CD4-positive, CD25-positive, alpha-beta regulatory T cell (primary cell): ENCODE measurements at places on chromosomes 7 and 10. TPM values are rescaled to one million over a fixed set of nuclear protein-coding genes. Genes with fewer than 3 reads are reported as not detected.

EGFR gene
- not detected for total RNA-seq

PLAC9 gene
- total RNA-seq: not detected

NUTM2E gene
- not detected for total RNA-seq

DNAJC12 gene
- total RNA-seq: not detected

DNA sequence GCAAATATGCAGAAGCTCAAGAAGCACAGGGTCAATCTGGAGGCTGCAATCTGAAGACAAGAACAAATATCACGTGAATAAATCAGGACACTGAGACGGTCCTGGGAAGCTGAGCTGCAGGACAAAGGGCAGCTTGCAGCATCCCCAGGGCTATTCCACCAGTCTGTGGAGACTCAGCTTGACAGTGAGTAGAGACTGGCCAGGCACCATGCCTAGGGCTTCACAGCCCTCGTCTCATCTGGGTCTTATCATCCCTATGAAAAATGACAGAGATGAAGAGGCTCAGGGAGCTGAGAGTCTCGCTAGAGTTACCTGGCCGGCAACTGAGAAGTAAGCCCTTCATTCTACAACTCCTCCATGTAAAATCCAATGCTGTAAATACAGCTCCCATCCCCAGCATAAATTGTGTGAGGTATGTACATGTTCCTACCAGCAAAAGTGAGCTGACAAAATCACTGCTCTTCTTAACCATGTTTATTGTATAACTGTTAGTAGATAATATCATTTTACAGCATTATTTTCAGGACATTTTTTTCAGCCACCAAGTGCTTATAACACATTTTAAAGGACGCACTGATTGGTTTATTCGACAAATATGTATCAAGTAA is 186.6 kb upstream of the IGFBP3 start:
- no peaks in the 10 kb centered on the region for H3K27me3 ChIP-seq
- no peaks in the 10 kb centered on the region for H3K4me1 ChIP-seq
- no peak overlapping the region for H3K27ac ChIP-seq

- peaks cover 8% of the 10 kb centered on the region for H3K4me1 ChIP-seq
- DNase-seq: no peak
- no peaks in the 10 kb centered on the region for H3K27me3 ChIP-seq
- H3K27ac ChIP-seq: no peak overlapping the region
Observed at GRCh38 chr10:97451605-97452004, 5.6 kb downstream of the ZDHHC16 start.

- no peaks in the 10 kb centered on the region for H3K36me3 ChIP-seq
- no peaks in the 10 kb centered on the region for H3K4me1 ChIP-seq
- H3K27me3 ChIP-seq: peaks cover 6% of the 10 kb centered on the region
Observed at GRCh38 chr7:94433224-94433623, 38.5 kb downstream of the COL1A2 start.

GRCh38 chr7:85292908-85293576 is 106.2 kb upstream of the SEMA3D start:
- H3K27me3 ChIP-seq: no peaks in the 10 kb centered on the region
- no peak overlapping the region for H3K27ac ChIP-seq
- no peaks in the 10 kb centered on the region for H3K36me3 ChIP-seq
- no peaks in the 10 kb centered on the region for H3K4me1 ChIP-seq

GRCh38 chr10:35471435-35471834 is 133.7 kb upstream of the GJD4 start:
- no peak overlapping the region for H3K27ac ChIP-seq
- no peaks in the 10 kb centered on the region for H3K36me3 ChIP-seq
- H3K27me3 ChIP-seq: no peaks in the 10 kb centered on the region
- no peak for DNase-seq
- no peak overlapping the region for H3K4me3 ChIP-seq

DNA sequence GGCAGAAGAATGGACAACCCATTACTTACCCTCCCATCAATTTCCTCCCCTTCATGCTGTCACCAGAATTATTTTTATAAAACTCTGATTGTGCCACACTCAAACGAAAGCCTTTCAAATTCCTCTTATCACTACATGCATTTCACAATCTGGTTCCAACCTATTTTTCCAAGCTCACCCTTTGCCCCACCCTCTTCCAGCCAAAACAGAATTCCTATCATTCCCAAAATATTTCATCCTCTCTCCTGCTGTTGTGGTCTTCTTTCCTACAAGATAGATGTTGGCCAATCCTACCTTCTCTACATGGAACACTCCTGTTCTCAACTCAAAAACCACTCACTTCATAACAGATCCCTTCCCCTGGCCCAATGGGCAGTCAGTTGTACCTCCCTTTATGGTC is 111.5 kb downstream of the ELAPOR2 start:
- DNase-seq: no peak
- no peaks in the 10 kb centered on the region for H3K27me3 ChIP-seq
- no peak overlapping the region for H3K27ac ChIP-seq
- no peaks in the 10 kb centered on the region for H3K4me1 ChIP-seq

GRCh38 chr7:114789871-114790311 is 132.0 kb upstream of the MDFIC start:
- no peaks in the 10 kb centered on the region for H3K4me1 ChIP-seq
- no peak overlapping the region for H3K27ac ChIP-seq
- H3K27me3 ChIP-seq: no peaks in the 10 kb centered on the region
- no peak for DNase-seq
- H3K4me3 ChIP-seq: no peak overlapping the region

DNA sequence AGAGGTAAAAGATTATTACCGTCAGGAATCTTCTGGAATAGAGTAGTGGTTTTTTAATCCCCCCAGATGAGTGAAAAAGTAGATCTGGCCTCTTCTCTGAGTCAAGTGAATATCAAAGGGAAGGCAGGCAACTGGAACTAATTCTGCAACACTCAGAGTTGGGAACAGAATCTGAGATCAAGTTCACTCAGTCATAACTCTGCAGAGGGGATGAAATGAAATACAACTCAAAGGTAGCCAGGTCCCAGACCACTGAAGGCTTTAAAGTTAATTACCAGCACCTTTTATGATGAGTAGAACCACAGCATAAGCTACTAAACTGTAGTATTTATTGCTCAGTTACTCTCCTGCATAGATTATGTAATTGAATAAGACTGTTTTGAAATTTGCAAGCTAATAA is 455.6 kb upstream of the AKR1E2 start:
- H3K27me3 ChIP-seq: peaks cover 2% of the 10 kb centered on the region
- H3K27ac ChIP-seq: no peak overlapping the region
- no peak overlapping the region for H3K4me3 ChIP-seq
- H3K4me1 ChIP-seq: no peaks in the 10 kb centered on the region
- H3K36me3 ChIP-seq: no peaks in the 10 kb centered on the region

DNA sequence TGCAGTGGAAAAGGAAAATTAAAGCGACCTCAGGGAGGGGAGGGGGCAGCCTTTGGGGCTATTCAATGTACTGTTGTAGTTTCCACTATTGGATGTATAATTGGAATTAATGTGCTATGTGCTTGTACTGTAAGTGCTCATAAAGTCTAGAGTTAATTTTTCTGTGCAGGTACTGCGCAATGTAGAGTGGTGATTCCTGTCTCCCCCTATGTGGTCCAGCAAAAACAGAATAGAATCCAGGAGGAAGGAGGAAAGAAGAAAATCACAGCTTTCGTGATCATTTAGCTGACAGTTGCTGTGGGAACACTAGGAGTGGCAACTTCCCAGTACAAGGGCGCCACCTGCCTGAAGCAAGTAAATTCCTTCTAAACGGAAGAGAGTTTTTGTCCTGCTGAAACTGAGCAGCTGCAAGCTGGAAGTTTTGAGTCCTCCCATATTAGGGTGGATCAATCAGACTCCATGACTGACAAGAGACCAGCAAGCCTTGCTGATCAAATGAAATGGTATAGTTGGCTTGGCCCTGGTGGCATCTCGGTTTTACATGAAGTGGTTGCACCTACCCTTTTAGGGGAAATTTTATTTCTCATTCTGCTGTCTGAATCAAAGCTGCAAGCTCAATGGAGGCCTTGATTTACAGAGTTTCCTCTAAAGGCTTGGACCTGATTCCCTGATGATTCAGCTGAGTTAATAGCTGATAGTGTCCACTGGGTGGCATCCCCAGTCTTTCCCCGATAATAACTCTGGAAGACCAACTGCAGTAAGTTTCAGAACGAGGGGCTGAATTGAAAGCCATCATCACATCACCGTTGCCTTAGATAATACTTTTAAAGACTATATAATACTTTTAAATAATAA is 299.8 kb downstream of the HGF start:
- no peaks in the 10 kb centered on the region for H3K27me3 ChIP-seq
- no peak for DNase-seq
- H3K27ac ChIP-seq: no peak overlapping the region
- no peaks in the 10 kb centered on the region for H3K4me1 ChIP-seq
- no peak overlapping the region for H3K4me3 ChIP-seq

DNA sequence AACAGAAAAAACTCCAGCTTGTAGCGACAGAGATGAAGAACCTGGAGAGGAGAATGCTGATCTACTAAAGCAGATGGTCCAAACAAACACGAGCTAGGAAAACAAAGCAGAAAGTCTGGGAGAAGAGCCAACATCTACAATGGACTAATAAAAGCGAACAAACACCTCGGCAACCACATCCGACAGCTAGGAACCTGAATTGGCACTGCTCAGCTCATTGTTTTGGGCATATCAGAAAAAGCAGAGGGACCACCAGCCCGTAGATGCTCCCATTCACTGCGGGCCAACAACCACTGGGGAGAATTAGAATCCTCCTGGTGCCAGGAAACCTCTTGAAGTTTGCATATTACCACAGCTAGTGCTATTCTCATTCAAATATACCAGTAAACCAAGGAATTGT is 204.7 kb downstream of the NXPH1 start:
- no peaks in the 10 kb centered on the region for H3K27me3 ChIP-seq
- H3K36me3 ChIP-seq: no peaks in the 10 kb centered on the region
- DNase-seq: no peak
- no peaks in the 10 kb centered on the region for H3K4me1 ChIP-seq
- no peak overlapping the region for H3K4me3 ChIP-seq
- no peak overlapping the region for H3K27ac ChIP-seq

DNA sequence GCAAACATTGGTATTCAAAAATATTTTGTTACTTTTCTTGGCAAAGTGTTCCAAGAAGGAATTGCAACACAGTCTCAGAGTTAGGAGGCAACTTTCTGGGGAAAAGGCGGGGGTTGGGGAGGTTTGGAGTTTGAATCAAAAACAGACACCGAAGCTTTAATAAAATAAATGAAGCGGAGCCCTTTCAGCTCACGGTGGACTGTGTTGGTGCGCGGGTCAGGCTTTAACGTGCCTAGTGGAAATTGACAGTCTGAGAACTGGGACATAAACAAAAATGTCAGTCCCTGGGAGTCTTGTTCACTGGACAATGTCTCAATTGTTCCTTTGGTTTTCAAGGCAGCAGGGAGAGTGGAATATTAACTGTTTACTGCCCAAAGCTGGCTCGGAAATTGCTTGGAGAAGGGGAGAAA is 109.3 kb downstream of the TCF7L2 start:
- H3K36me3 ChIP-seq: no peaks in the 10 kb centered on the region
- no peak overlapping the region for H3K27ac ChIP-seq
- DNase-seq: no peak
- H3K4me3 ChIP-seq: no peak overlapping the region
- H3K27me3 ChIP-seq: peaks cover 2% of the 10 kb centered on the region

DNA sequence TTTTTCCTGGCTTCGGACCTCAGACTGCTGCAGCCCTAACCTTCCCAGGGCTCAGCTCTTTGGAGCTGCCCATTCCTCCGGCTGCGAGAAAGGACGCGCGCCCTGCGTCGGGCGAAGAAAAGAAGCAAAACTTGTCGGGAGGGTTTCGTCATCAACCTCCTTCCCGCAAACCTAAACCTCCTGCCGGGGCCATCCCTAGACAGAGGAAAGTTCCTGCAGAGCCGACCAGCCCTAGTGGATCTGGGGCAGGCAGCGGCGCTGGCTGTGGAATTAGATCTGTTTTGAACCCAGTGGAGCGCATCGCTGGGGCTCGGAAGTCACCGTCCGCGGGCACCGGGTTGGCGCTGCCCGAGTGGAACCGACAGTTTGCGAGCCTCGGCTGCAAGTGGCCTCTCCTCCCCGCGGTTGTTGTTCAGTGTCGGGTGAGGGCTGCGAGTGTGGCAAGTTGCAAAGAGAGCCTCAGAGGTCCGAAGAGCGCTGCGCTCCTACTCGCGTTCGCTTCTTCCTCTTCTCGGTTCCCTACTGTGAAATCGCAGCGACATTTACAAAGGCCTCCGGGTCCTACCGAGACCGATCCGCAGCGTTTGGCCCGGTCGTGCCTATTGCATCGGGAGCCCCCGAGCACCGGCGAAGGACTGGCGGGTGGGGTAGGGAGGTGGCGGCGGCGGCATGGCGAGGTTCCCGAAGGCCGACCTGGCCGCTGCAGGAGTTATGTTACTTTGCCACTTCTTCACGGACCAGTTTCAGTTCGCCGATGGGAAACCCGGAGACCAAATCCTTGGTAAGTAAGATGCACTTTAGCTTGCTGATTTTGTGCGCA is at the start of gene PLXDC2:
TSS of gene PLXDC2 (plus strand) at position 22 of the 820 bp plus-strand sequence.
- H3K27ac ChIP-seq: no peak within 1 kb of the TSS
- DNase-seq: no peak
- no peaks in the 10 kb centered on the region for H3K4me1 ChIP-seq

- DNase-seq: no peak
- H3K27me3 ChIP-seq: no peaks in the 10 kb centered on the region
- no peaks in the 10 kb centered on the region for H3K4me1 ChIP-seq
- no peak overlapping the region for H3K4me3 ChIP-seq
- H3K36me3 ChIP-seq: no peaks in the 10 kb centered on the region
Observed at GRCh38 chr7:84002348-84002747, 192.2 kb downstream of the SEMA3A start.

GRCh38 chr7:50492770-50493519 is 42.8 kb upstream of the FIGNL1 start:
- no peaks in the 10 kb centered on the region for H3K4me1 ChIP-seq
- no peak overlapping the region for H3K27ac ChIP-seq
- H3K27me3 ChIP-seq: peaks cover 2% of the 10 kb centered on the region
- H3K4me3 ChIP-seq: no peak overlapping the region
- no peak for DNase-seq
- H3K36me3 ChIP-seq: no peaks in the 10 kb centered on the region
